ENCODE measurements at places on chromosomes 12 and 14.
A peak's percentile ranks its signal among the peaks of the same experiment; 100 is the strongest.

DNA sequence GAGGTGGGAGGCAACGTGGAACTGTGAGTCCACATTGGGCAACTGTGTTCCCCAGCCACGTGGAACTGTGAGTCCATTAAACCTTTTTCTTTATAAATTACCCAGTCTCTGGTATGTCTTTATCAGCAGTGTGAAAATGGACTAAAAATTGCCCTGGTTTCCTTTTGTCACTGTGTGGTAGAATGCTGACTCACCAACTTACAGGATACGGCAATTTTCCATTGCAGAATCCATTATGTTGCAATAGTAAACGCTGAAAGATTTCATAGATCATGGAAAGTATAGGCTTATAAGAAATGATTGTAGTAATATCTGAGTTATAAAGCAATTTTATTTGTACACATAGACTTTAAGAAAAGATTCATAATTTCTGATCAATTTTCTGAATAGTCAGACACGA is 93.0 kb downstream of the GTF2A1 start:
- DNase-seq, result no peak

DNA sequence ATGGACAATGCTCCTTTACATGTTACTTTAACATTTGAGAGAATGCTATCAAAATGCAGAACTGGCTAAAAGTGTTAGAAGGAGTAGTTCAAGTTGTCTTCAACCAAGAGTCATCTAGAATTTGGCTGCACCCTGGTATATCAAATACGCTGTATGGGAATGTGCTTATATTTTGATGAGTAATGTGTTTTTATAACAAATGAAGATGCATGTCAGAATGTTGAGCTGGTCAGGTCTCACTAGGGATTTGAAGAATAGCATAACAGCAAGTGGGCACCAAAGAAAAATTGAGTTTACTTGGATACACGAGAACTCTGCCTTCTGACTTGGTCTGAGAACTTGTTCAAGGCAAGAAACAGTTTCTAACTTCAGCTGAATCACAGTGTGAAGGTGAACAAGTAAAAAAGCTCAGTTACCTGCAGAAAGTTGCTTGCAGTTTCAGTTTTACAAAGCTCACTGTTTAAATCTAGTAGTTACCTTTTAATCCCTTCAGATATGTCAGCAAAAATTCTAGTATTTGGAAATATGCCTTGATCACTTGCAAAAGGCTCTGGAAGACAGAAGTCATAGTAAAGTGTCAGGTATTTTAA is 82.3 kb downstream of the PDE3A start:
- no peak for DNase-seq

DNA sequence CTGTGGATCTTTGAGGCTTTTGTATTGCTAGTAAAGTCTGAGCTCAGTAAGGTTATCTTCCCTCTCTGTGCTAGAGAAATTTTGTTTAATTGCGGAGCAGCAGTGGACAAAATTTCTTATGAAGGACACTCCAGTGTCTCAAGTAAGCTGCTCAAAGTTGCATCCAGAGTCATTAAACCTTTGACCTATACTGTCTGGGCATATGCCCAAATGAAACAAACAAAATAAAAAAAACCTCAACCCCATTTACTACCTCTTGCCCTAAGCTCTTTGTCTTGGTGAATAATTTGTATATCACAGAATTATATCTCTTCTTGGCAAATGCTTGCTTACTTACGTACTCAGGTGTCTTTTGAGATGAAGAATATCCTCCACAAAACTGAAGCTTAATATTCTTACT is 465.2 kb downstream of the SOX5 start:
- no peak for DNase-seq

GRCh38 chr12:75655315-75655806 is 144.0 kb upstream of the KRR1 start:
- peak; percentile 51 for DNase-seq

DNA sequence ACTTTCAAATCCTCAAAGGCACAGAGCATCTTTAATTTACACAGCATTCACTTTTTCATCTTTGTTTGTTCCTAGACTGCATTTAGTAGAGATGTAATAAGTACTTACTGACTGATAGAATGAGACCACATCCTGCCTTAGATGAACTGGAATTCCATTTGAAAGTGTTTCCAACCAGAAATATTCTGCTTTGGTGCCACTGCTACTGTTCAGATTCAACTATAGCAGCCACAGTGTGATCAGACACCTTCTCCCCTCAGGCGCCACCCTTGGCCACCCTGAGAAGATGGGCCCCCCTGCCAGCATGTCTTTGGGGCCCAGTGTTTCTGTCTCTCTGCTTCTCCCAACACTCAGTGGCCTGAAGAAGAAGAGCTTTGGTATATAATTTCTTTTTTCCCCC is 449.1 kb downstream of the RAD51B start:
- no peak for DNase-seq

GRCh38 chr14:68633131-68633991 is 159.5 kb downstream of the ZFP36L1 start:
- no peak for DNase-seq

- DNase-seq, result no peak
Measured at GRCh38 chr12:62844915-62845314, 90.0 kb downstream of the PPM1H start.

GRCh38 chr12:31023271-31023724 is 50.4 kb upstream of the DDX11 start:
- no peak for DNase-seq

DNA sequence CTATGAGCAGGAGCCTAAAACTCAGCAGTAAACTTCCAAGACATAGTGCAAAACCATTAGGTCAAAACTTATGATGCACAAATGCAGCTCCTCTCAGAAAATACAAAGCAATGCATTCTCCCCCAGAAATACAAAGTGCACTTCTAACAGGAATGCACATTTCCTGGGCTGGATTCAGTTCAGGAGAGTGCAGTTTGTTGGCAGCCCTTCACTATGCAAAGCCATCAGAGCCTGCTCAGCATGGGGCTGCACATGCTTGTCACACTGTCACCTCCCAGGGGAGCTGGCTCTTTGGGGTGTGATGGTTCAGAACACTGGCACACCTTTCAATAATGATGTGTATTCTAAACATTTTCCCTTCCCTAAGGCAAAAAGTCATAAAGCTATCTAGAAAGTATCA is 110.4 kb downstream of the KCNK10 start:
- no peak for DNase-seq

DNA sequence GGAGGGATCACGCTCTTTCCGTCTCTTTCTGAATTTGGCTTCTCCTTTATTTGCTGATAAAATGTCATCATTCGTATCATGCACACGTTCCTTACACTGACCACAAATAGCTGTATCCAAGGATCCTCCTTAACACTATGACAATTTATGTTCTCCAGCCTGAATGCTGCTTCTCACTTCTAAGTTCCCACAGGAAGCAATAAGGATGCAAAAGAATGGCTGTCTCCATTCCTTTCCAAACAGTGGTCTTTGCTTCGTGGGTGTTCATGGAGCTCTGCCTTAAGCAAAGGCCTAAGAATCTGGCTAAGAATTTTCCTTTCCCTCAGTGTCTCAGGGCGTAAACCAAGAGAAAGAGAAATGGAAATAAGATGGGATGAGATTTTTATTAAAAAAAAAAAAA is 200.2 kb downstream of the ITPR2 start:
- no peak for DNase-seq

DNA sequence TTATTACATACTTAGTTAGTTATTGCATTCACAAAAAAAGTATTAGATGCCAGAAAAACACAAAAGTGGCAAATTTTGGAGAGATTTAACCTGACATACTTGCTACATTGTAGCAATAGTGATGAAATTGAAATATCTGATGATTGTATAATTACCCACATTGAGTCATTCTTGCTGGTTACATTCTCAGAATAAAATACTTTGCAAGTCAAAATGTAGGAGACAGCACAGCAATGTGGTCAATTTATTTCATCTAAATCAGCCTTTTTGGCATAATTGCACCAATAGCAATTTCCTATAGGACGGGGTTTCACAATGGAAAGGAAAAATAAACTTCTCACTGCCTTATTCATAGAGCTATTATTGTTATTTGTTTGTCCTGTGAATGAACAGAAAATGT is 125.0 kb upstream of the ETV6 start:
- no peak for DNase-seq

- DNase-seq, result no peak
Measured at GRCh38 chr12:95395696-95396095, 78.3 kb upstream of the METAP2 start.

- no peak for DNase-seq
Measured at GRCh38 chr12:49260166-49260565, 4.7 kb upstream of the TUBA1C start.

DNA sequence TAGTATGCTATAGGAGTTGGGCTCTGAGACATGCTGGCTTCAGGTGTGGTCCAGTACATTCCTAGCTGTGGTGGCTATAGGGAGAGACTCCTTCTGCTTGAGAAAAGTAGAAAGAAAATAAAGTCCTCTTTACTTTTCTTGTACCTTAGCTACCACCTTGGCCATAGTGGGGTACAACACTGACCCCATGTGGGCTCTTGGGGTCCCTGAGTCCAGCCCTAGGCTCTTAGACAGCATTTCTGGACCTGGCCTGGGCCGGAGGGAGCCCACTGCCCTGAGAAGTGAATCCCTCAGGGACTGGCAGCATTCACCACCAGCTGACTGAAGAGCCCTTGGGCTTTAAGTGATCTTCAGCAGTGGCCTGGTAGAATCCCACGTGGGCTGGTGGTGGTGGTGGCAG is 143.1 kb downstream of the SYT10 start:
- no peak for DNase-seq

GRCh38 chr12:2509137-2509536 is 285.6 kb upstream of the FKBP4 start:
- DNase-seq, result no peak

- no peak for DNase-seq
Measured at GRCh38 chr12:48866052-48866711, 512 bp upstream of the RND1 start.

GRCh38 chr12:115387467-115387901 is 703.5 kb upstream of the TBX3 start:
- DNase-seq, result no peak

- no peak for DNase-seq
Measured at GRCh38 chr12:101785671-101786070, 45.1 kb downstream of the GNPTAB start.

- no peak for DNase-seq
Measured at GRCh38 chr12:1509413-1510052, 84.8 kb downstream of the FBXL14 start.

DNA sequence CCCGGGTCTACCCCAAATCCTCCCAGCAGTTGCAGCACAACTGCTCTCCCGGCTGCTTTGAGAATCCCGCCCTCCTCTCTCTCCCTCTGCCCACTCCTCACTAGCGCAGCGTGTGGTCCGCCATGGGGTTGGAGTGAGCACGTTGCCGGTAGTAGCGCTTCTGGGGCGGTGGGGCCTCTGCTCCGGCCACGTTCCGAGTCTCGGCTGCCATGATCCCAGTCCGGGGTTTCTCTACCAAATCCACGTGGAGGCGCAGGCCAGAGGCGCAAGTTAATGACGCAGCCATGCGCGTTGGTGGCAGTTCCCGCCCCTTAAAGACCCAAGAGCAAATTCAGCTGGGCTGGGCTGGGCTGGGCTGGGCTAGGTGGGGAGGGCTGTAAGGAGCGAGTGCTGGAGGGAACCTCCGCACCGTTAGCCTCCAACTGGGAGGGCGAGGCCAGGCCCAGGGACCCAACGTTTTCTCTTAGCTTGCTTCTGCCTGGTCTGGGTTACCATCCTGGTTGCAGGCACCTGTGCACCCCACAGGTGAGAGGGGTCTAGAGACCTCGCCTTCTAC is at the start of gene METTL1:
Gene METTL1 (minus strand): TSS at position 233 of the 556 bp plus-strand sequence. CDS start 22 bp downstream, at position 211.
- DNase-seq, result peak; percentile 81

DNA sequence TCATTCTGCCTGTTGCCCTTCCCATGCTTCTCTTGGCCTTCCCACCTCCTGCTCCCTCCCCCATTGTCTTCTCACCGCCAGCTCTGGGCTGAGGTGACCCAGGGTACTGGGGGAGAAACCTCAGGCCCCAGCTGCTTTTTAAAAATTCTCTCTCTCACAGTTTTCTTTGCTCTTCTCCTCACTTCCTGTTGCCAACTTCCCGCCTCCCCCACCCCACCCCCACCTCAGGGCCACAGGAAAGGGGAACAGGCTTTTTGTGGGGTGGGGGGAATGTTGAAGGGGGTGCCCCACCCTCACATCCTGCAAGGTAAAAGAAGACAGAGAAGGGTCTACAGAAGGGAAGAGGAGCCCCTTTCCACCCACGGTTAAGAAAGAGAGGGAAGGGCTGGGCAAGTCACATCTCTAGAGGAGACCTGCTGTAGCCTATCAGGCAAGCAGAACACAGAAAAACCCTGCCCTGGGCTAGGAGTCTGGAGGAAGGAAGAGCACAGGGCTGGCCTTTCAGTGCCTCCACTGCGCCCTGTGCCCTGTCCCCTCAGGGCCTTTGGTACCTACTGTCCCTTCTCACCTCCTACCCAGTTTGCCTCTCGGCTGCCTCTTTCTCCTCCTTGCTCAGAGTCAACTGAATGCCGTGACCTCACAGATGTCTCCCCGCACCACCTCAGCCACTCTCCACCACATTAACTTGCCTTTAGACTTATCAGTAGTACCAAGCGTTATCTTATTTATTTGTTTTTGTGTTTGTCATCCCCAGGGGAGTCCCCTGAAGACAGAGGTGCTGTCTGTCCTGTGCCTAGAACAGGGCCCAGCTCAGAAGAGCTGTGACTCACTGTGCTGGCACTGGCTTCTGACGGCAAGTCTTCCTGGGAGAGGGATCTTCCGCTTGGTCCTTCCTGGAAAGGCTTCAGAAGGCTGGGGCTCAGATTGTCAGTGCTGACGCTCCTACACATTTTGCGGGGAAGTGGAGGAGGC is 1.7 kb downstream of the ARHGAP9 start:
- no peak for DNase-seq

DNA sequence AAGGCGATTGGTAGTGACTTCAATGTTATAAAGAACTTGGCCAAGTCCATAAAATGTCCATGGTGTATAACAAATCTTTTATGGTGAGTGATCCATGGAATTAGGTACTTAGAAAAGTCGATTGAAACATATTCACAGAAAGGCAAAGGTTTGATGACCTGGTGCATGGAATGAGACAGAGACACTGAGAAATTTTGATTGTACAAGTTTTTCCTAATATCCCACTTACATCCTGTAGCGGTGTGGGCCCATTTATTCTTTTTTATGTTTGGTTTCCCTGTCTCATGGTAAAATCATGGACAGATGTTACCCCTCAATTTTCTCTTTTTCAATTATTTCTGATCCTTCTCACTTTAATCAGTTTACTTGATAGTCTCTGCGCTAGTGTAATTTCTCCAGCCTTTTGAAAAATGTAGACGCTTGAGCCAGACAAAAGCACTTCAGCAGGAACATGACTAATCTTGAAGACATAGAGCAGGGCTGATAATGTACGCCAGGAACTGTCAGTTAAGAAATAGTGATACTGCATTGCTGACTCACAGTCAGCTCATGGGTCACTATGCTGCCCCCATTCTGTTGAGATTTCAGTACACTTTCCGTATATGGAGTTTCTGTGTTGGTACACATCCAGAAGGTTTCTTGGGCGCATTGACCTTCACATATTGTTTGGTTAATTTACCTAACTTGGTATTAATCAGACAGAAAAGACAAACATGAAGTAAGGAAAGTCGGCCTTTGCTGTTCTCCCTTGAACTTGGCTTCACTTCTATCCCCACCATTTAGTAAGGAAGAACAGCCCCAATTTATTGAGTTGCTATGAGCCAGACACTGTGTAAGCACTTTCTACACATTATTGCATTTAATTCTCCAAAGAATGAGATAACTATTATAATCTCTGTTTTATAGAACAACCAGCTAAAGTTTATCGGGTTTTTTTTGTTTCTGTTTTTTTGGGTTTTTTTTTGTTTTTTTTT is 841.7 kb downstream of the DIO2 start:
- no peak for DNase-seq

- DNase-seq, result no peak
Measured at GRCh38 chr14:99735189-99736135, 51.4 kb downstream of the CYP46A1 start.

- no peak for DNase-seq
Measured at GRCh38 chr14:84533791-84534190, 996.2 kb upstream of the FLRT2 start.
